ENCODE measurements at places on chromosomes 4 and X. TPM values are rescaled to one million over a fixed set of nuclear protein-coding genes. Genes with fewer than 3 reads are reported as not detected.
A peak's percentile ranks its signal among the peaks of the same experiment; 100 is the strongest.

Gene ATP8A1
- total RNA-seq = 0.03 TPM

Gene SASH3
- total RNA-seq = 0.05 TPM

Gene GRIPAP1
- total RNA-seq = 16.2 TPM

Gene PPP1R2C
- total RNA-seq = not detected

Gene DLG3
- 50.1 TPM for total RNA-seq

Gene TRIML1
- total RNA-seq = not detected

Gene FGD1
- total RNA-seq = 4.7 TPM

- no peaks in the 10 kb centered on the region for H3K27me3 ChIP-seq
- peaks cover 3% of the 10 kb centered on the region for H3K4me1 ChIP-seq
- DNase-seq = peak; percentile 23
- H3K27ac ChIP-seq = 0 out of 2 replicates have a peak overlapping the region, but pooled peaks have one; percentile 3
Measured at GRCh38 chr4:106767991-106768390, 268.1 kb downstream of the DKK2 start.

DNA sequence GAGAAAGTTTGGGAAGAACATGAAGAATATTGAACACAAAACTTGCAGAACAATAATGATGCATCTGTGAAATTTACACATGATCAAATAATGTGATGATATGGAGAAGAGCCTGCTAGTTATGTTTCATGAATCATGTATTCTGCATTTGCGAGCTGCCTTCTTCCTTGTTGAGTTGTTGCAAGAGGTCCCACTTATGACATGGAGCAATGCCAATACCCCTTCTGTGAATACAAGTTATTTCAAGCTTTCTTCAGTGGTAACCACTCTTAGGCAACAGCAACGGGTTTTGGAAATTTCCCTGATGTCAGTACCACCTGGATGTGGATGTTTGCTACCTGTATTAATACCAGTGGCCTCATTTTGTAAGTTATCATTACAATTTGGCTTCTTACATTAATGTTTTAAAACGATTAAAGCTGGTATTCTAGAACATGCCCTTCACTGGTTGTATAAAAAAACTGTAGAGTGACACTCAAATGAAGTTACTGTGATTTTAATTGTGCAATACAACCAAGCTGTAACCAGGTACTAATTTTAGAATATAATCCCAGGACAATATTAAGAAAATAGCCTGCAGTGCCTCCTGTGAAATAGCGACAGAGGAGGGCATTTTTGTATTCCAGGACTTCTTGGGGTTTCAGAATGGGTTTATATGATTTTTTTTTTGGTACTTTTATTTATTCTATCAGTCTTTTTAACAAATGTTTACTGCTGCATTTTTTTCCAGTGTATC is 25.3 kb downstream of the IQCM start:
- no peak overlapping the region for H3K27ac ChIP-seq
- H3K4me3 ChIP-seq = no peak overlapping the region
- no peaks in the 10 kb centered on the region for H3K36me3 ChIP-seq
- DNase-seq = no peak

GRCh38 chrX:1521459-1521956 is 15.5 kb downstream of the P2RY8 start:
- H3K4me1 ChIP-seq = no peaks in the 10 kb centered on the region
- H3K27ac ChIP-seq = no peak overlapping the region
- no peak for DNase-seq
- H3K27me3 ChIP-seq = no peaks in the 10 kb centered on the region

DNA sequence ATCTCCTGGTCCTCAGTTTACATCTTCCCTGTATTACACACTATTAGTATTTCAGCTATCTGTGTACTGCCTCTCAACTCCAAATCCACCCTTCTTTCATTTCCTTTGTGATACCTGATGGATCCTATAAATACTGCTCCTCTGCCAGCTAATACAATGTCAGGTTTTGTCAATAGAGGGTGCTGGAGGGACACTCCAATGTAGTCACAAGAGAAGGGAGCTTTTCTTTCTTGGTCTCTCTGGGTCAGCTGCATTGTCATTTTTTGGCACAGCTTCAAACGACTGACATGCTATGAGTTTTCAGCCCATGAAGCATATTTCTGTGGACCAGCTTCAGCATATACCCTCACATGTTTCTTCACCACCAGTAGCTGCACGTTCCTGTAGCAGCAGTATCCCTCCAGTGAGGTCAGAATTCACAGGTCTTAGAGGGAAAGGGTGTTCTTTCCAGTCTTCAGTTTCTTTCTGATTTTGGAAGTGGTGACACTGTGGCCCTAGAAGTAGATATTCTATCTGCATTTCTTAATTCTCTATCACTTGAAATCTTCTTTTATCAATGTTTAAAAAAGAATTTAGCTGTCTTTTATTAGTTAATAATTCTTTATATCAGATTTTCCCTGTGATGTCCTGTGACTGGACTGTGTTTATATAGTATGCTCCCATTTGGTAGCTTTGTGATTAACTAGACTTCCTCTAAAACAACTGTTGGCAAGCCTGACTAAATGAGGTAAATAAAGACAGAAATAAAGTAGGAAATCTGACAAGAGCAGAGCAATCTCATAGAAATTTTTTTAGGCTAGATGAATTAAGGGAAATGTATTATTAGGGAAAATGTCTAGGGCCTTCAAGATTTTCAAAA is 60.6 kb downstream of the GABRA2 start:
- peak; percentile 26 for DNase-seq
- H3K36me3 ChIP-seq = no peaks in the 10 kb centered on the region

GRCh38 chrX:44400588-44400987 is 57.1 kb upstream of the EFHC2 start:
- no peaks in the 10 kb centered on the region for H3K36me3 ChIP-seq
- no peak for DNase-seq
- no peak overlapping the region for H3K4me3 ChIP-seq
- H3K4me1 ChIP-seq = no peaks in the 10 kb centered on the region

DNA sequence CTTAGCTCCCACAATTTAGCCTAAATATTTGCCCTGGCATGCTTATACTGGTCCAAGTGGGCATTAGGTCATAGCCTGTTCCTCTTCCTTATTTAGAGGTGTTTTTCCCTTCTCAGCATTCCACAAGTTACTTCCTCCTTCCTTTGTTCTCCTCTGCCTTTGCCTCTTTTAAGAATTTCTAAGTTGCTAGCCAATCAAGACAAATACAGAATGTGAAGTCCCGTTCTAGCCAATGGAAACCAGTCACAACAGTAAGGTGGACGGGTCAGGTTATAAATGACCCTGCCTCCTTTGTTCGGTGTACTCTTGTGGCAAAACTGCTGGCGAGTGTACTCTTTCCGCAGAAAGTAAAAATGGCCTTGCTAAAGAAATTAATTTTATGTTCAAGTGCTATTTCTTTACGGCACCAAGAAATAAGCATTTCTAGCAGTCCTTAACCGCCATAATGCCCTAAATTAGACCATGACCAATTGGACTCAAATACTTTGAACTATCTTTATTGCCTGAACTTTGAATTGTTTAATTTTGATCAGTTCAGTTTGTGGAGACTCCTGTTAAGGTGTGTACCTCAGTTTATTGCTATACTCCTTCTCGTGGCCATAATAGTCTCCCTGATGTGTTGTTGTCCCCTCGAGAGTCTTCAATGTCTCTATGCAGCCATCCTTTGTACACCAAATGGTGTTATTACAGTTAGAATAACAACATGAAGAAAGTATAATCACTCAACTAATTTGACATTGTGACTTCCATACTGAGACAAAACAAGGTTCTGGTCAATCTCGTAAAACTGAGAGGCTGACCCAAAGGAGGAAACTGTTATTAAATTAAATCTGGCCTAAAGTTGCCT is 1.6 kb upstream of the HADH start:
- peaks cover 6% of the 10 kb centered on the region for H3K4me1 ChIP-seq
- H3K4me3 ChIP-seq = peak overlapping the region; percentile 83
- DNase-seq = no peak

GRCh38 chr4:40492691-40493090 is 137.0 kb downstream of the RBM47 start:
- DNase-seq = no peak
- no peaks in the 10 kb centered on the region for H3K27me3 ChIP-seq
- no peak overlapping the region for H3K27ac ChIP-seq
- H3K4me1 ChIP-seq = no peaks in the 10 kb centered on the region
- H3K36me3 ChIP-seq = no peaks in the 10 kb centered on the region
- H3K4me3 ChIP-seq = no peak overlapping the region
